ENCODE measurements at places on chromosomes 7 and 10. TPM values are rescaled to one million over a fixed set of nuclear protein-coding genes. Genes with fewer than 3 reads are reported as not detected.

AKR1C3 gene
- 236 TPM for total RNA-seq

SPOCK2 gene
- total RNA-seq = 5.3 TPM

MUC3A gene
- total RNA-seq = not detected

DNAJC1 gene
- 44.6 TPM for total RNA-seq

UCN3 gene
- not detected for total RNA-seq

ZP3 gene
- total RNA-seq = not detected

FEZF1 gene
- total RNA-seq = not detected

LDB3 gene
- total RNA-seq = 164 TPM

ACSM6 gene
- total RNA-seq = not detected

GGCT gene
- total RNA-seq = 7.4 TPM

LRRTM3 gene
- not detected for total RNA-seq

GRCh38 chr7:102125127-102125596 is 161.5 kb upstream of the SH2B2 start:
- DNase-seq = peak; percentile 55

- no peak for DNase-seq
Observed at GRCh38 chr7:73671857-73672445, 4.3 kb downstream of the VPS37D start.

- no peak for DNase-seq
Observed at GRCh38 chr7:7756577-7756976, 38.2 kb upstream of the RPA3 start.

GRCh38 chr7:73519867-73520672 is 2.0 kb downstream of the BAZ1B start:
- DNase-seq = no peak

DNA sequence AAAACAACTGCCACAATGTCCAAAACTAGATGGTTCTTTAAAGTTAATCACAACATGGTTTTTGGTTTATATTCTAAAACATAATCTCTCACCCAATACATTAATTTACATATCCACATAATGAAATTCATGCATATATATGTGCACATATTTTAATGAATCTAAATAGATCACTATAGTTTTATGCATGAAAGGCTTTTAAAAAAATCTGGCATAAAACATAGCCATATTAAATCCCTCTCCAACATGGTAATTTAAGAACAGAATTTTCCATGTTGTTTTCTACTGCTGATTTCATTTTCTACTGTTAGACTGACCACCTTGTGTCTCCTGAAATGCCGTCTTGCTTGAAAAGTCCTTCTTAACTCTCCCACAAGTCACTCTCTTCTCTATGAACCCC is 196.1 kb upstream of the AOAH start:
- no peak for DNase-seq

DNA sequence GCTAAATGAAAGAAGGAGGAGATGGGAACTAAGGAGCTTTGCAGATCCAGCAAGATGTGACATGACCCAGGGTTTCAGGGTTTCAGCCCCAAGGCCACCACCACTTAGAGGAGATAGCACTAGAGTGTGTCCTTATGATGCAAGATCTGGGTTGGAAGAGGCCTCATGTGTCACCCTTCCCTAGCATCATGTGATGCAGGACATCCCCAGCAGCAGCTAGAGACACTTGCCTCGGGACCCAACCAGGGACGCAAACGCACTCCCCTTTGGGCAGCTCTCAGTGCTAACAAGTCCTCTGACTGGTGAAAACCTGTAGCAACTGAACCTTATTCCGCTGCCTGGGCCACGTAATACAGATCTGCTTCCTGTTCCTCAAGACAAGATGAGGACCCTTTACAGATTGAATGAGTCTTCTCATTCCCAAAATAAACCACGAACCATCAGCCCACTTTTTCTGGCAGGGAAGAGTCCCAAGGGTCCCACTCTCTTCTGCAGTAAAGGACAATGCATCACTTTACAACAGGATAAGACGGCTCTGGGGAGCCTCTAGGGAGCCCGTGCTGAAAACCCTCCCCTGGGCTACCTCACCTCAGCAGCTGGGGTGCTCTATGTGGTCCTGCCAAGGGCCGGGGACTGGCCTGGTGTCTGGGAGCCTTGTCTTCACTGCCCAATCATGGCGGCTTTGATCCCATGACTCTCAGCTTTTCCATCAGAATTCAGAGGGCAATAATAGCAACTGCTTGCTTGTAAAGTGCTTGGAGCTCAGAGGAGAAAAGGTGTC is 44.8 kb upstream of the GDF10 start:
- DNase-seq = no peak

GRCh38 chr7:151205730-151206129 is 4.6 kb downstream of the H2BK1 start:
- no peak for DNase-seq

GRCh38 chr10:50464004-50464409 is 159.7 kb downstream of the SGMS1 start:
- peak; percentile 41 for DNase-seq

DNA sequence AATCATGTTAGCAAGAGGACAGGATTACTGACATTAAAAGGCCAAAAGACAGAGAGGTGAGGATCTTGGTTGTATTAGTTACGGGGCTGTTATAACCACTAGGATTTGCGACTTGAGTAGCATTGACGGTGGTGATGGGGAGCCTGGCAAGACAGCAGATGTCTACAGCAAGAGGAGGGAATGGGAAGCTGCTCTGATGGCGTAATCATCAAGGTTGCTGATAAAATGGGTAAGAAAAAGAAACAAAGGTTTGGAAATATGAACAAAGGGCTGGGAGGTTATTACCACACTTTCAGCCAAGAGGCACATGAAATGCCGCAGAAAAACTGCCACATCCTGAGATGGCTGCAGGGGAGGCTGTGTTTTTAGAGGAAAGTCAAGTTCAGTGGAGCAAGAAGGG is 33.9 kb downstream of the TMEM229A start:
- no peak for DNase-seq

- DNase-seq = peak; percentile 6
Observed at GRCh38 chr10:49318755-49319154, 19.8 kb downstream of the C10orf71 start.

- DNase-seq = no peak
Observed at GRCh38 chr10:68895041-68895440, 6.1 kb upstream of the DDX50 start.

DNA sequence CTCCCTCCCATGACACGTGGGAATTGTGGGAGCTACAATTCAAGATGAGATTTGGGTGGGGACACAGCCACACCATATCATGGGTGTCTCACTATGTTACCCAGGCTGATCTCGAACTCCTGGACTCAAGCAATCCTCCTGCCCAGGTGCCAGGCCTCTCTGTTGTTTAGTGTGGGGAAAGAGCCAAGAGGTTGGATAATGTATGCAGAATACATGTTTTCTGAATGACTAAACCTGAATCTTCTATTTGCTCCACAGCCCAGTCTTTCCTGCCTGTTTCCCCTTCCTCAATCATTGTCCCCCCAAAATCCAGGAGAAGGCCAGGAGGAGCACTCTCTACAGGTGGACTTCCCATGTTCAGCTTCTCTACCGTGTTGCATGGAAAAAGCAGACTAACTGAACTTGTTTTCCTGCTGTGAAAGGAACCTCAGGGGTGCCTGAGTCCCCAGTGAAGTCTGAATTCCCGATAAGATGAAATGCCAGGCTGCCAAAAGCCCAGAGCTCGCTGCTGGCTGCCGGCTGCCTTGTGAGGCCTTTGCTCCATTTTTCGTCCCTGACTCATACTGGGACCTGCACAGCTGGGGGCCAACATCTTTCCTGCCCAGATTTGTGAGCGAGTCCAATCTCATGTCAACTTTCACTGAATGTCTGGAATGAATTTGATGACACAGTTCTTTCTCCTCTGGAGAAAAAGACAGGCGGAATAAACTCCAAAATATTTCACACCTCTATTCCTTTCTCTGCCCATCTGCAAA is 588.0 kb downstream of the CALN1 start:
- no peak for DNase-seq

- no peak for DNase-seq
Observed at GRCh38 chr10:116538456-116538855, 7.3 kb upstream of the PNLIP start.

DNA sequence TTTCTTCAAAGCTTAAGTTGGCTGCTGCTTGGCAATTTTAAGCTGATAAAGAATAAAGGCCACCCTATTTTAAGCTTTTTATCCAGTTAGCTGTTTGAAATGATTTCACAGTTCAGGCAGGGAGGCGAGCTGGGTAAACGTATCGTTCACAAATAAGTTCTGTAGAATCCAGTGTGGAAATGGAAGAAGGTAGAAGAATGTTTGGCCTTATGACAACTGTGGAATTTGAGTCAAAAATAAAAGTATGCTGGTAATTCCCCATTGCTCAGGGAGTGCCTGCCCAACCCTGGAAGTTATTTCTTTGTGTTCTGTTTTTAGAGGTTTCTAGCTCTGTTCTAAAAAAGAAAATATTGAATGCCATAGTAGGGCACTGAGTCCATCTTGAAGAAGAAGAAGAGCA is 113.1 kb downstream of the ARL4A start:
- DNase-seq = no peak

DNA sequence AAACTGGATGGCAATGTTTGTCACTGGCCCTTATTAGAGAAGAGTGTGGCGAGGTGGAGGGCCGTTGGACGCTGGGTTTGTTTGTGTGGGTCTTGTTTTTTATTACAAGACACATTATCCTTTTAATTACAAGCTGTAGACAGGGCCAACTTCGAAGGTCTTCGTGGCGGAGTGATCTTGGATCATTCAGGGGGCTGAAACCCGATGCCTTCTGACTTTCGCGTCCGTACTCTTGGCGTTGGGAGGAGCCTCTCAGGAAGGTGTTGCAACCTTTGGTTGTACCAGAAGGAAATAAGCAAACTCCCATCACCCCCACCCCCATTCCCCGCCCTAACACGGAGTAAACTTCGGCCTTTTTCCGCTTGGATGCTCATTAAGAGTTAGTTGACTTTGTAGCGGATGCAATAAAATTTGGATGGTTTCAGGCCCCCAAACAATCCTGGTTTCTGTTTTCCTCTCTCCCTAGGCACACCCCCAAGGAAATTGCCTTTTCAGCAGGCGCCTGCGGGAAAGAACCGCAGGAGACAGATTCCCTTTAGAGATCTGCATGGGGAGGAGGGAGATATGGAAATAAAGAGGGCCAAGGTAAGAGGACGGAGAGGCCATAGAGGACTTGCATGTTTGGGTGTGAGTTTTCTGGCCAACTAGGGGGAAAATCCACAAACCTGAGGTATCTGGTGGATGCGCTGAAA is 294.5 kb upstream of the NFE2L3 start:
- peak; percentile 73 for DNase-seq

GRCh38 chr7:146764458-146764857 is 647.9 kb downstream of the CNTNAP2 start:
- DNase-seq = no peak

Measured in gastrocnemius medialis (tissue), 4 donors.